ENCODE measurements at places on chromosomes 11 and 22. TPM values are rescaled to one million over a fixed set of nuclear protein-coding genes. Genes with fewer than 3 reads are reported as not detected.

Gene TCN1
- not detected for total RNA-seq

Gene PNPLA5
- total RNA-seq: not detected

- no peak for DNase-seq
Measured at GRCh38 chr11:17915500-17916143, 97.2 kb downstream of the SERGEF start.

- no peak for DNase-seq
Measured at GRCh38 chr11:45853332-45854219, 6.3 kb downstream of the CRY2 start.

DNA sequence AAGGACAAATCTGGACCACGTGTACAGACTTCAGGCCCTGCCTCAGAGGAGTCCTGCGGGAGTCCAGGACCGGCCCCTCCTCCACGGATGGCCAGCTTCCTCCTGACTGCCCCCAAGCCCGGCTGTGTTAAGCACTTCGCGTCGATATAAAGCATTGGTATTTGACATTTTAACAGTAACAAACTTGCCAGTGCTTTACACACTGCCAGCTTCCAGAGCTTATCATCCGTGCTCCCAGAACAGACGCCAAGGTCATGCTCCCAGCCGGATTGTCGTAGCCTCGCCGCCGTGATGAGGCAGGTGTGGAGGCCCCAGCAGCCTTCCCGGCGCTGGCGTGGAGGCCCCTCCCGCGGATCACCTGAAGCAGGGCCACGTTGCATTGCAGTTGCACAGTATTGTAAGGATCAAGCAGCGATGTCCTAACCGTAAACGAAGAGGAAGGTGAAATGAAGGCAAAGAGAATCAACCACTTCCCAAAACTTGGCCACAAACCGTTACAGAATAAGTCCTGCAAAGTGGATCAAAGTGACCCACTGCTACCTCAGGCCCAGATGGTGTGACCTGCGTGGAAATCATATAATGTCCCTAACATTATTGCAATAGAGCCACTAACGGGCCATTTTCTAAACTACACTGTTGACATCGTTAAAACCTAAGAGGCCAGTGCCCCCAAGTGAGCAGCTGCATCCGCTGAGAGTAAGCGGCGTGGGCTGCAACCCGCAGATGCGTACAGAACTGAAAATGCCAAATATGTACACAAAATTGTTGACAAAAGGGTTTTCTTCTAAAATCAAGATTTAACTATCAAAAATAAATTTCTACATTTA, 51.6 kb downstream of the CERK start:
- no peak for DNase-seq

DNA sequence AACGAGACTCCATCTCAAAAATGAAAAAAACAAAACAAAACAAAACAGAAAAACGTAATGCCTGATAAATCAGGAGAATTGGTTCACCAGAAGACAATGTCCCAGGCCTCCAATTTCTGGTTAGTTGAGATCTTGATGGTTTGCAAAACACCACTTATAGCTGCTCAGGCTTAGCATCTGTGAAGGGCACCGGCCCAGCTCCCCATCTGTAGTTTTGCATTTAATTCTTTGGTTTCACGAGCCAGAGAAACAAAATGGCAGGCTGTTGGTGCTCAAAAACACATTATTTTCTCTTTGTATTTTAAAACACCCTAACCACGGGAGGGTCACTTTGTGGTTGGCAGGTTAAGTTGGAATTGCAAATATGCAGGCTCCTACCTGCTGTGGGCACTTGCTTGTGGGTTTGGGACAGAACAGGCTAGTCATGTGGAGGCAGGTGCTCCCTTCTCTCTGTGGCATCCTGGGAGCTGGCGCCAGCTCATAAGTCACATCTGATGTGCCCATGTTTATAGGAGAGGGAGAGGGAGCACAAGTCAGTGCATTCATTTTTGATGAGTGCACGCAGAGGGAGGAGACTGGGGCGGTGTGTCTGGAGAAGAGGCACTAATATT, 145.9 kb downstream of the CEP164 start:
- DNase-seq: no peak

DNA sequence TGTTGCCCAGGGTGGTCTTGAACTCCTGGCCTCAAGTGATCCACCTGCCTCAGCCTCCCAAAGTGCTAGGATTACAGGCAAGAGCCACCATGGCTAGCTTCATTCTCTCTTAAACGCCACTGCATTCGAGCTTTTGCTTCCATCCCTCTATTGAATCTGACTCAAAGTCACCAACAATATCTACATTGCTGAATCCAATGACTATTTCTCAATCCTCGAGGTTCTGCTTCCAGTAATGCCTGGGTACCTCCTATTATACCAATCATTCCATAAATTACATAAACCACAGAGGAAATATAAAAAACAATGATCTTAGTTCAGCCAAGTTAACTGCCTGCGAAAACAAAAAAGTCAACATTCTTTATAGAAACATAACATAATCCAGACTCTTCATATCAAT, 11.9 kb upstream of the NXF1 start:
- DNase-seq: no peak

GRCh38 chr11:69204246-69204940, 48.7 kb downstream of the SMIM38 start:
- DNase-seq: no peak

DNA sequence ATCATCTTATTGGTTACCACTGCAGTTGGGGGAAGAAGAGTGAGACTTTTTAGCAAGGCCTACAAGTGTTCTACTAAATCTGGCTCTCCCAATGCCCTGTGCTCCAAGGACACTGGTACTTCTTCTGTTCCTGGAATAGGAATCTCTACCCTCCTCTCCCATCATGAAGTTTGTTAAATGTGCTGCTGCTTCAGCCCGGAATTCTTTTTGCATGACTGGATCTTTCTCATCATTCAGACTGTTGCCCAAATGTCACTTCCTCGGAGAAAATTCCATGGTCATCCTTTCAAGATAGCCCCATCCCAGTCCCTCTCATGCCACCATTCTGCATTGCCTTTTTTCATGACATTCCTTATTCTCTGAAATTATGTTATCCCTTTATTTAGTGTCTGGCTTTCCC, 400.8 kb downstream of the SOX6 start:
- no peak for DNase-seq

DNA sequence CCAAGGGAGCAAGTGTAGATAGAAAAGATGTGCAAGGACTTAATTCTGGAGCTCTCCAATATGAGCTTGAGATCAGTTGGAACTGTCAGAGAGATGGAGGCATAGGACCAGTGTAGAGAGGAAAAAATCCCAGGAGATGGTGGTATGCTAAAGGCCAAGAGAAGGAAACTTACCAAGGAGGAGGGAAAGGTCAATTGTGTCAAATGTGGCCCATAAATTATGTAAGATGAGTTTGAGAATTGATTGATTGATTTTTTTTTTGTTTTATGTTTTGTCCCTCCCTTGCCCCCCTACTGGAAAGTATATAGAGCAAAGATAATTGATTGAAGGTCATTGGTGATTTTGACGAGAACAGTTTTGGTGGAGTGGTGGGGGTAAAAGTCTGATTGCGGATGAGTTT, 2.8 kb upstream of the USP2 start:
- DNase-seq: no peak

DNA sequence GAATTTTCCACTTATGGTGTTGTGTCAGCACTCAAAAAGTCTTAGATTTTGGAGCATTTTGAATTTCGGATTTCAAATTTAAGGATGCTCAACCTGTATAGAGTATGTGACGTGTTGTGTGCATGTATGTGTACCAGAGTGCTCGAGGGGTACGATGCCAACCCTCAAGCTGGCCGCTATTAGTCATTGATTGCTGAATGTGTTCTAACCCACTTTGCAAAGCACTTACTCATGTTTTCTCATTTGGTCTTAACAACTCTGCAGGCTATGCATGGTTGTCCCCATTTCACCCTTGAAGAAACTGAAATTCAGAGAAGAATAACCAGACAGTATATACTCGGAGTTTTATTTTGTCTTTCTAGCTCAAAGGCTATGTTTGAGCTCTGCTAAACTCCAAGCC, 196.4 kb upstream of the TENM4 start:
- DNase-seq: no peak

- no peak for DNase-seq
Measured at GRCh38 chr11:22991196-22991595, 130.9 kb upstream of the CCDC179 start.

GRCh38 chr11:3001496-3001895, 9.4 kb upstream of the NAP1L4 start:
- DNase-seq: no peak

Data from thoracic aorta (tissue), 2 donors.